ENCODE measurements at places on chromosomes 7 and 10. TPM values are rescaled to one million over a fixed set of nuclear protein-coding genes. Genes with fewer than 3 reads are reported as not detected.
A peak's percentile ranks its signal among the peaks of the same experiment; 100 is the strongest.

Gene CLRN3
- not detected for polyA plus RNA-seq

Gene SLC26A3
- polyA plus RNA-seq = 1.3 TPM

DNA sequence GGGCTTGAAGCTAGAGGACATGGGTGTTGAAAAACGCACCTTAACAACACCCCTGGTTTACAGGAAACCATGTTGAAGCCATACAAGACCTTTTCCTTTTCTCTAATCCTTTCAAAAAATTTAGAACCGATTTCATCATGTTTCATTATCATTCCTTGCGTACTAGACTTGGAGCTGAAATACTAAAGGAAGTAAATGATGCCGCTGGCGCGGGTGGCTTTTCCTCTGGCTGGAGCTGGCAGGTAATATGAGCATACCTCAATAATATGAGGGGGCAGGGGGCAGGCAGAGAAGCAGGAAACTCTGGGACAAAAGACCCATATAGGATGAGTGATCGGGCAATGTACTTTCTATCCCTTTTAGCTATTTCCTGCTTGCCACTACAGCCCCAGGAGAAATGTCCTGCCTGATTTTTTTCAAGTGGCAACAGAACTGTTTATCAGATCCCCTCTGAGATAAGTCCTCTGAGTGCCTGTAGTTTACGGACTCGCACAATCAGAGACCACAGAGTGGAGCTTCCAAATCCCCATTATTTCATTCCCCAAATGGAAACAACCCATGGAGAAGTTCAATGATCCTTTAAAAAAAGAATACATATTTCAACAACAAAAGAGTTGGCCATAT is 450.1 kb downstream of the KCNMA1 start:
- no peak for DNase-seq

Gene PHYHIPL
- 78.0 TPM for polyA plus RNA-seq

- no peak for DNase-seq
Observed at GRCh38 chr7:52635021-52635420, 400.4 kb upstream of the POM121L12 start.

- DNase-seq = peak; percentile 63
Observed at GRCh38 chr10:118568327-118568848, 27.1 kb downstream of the PRLHR start.

DNA sequence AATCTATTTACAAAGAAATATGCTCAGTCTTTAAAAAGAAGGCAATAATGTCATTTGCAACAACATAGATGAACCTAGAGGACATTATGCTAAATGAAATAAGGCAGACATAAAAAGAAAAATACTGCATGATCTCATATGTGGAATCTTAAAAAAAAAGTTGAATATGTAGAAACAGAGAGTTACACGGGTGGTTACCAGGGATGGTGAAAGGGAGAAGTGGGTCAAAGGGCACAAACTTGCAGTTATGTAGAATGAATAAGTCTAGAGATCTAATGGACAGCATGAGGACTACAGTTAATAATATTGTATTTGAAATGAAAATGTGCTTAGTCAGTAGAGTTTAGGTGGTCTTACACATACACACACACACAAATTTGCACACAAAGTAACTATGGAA is 88.2 kb upstream of the CCDC71L start:
- DNase-seq = no peak

DNA sequence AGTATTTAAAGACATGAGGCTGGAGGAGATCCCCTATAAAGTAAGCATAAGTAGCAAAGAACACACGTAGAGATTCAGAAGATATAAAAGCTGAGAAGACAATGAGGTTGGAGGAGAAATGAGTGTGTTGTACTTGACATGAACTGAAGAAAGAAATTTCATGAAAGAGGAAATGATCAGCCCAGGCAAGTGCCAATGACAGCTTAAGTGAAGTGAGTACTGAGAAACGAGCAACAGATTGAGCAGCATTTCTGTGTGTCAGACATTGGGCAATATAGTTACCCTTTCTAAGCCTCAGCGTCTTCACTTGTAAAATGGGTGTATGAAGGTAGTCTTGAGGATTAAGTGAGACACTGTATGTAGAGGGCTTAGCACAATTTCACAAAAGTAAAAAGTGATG is 4.8 kb upstream of the LIPA start:
- no peak for DNase-seq

GRCh38 chr7:40643664-40644063 is 508.9 kb downstream of the SUGCT start:
- no peak for DNase-seq

Gene CNPY1
- polyA plus RNA-seq = 0.25 TPM

Gene WNT8B
- polyA plus RNA-seq = 0.20 TPM

Gene IKZF1
- 4.2 TPM for polyA plus RNA-seq

- DNase-seq = peak; percentile 21
Observed at GRCh38 chr7:132771301-132771730, 195.0 kb upstream of the PLXNA4 start.

Gene AGAP9
- polyA plus RNA-seq = 26.0 TPM

DNA sequence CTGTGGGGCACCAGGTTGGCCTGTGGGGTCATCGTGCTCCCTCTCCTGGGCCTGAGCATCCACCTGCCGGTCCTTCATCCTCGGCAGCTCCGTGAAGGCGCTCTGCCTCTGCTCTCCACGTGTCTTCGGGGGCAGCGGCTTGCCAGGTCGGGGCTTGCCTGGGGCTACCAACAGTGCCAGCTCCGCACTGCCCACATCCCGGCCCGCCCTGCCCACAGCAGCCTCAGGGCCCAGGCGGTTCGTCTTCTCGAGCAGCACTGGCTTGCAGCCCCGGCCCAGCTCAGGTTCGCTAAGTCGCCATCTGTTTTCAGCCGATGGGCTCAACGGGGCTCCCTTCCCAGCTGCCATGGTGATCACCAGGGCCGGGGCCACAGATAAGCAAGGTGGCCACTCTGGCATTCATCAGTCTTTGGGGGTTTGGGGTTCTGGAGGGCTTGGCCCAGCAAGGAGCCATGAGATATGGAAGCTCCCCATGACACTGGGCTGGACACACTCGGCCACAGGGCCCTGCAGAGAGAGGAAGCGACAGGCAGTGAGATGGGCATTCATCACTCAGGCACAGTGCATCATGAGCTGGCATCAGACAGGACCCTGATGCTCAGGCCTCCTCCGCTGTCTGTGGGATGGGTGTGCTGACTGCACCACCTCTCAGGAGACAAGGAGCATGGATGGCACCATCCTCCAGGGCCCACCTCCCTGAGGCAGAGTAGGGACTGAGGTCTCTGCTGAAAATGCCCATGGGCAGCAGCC is 15.5 kb downstream of the ZNF488 start:
- DNase-seq = peak; percentile 10

DNA sequence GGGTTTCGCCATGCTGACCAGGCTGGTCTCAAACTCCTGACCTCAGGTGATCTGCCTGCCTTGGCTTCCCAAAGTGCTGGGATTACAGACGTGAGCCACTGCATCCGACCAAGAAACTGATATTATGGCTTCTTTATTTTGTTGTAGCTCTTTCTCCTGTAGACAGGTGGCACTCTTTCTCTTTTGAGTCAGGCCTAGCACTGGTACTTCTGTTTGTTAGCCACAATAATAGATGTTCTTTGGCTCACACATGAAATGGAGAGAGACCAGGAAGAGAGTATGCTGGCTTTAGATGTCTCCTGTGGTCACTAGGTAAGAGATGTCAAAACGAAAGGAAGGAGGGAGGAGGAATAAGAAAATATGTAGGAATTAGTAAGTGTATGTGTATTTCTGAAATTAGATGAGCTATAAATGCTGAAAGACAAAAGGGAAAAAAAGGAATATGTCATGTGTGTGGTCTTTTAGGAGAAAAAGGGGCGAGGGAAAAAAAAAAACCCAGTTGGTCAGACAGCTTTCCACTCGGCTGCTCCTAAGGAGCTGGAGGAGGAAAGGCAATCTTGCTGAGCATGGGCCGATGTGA is 78.7 kb downstream of the CLEC2L start:
- no peak for DNase-seq

Gene GNGT1
- polyA plus RNA-seq = not detected

DNA sequence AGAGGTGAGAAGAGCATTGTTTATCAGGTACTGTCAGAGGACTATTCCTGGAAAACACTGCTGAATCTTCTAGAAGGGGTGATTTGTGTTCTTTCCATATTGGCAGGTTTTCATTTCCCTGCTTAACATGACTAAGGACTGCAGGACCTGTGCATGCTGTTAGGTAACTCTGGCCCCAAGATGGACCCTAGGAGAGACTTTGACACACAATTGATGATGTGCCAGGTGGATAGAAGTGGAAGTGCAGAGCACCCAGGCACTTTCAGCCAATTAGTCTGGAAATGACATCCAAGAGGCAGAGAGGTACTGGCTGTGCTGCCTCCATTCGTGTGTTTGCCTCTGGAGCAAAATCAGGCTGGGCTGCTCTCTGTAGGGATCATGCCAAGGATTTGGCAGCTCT is 496.3 kb upstream of the GALNT17 start:
- DNase-seq = no peak

Gene SFRP5
- polyA plus RNA-seq = 1.2 TPM

Gene NME8
- 25.3 TPM for polyA plus RNA-seq

DNA sequence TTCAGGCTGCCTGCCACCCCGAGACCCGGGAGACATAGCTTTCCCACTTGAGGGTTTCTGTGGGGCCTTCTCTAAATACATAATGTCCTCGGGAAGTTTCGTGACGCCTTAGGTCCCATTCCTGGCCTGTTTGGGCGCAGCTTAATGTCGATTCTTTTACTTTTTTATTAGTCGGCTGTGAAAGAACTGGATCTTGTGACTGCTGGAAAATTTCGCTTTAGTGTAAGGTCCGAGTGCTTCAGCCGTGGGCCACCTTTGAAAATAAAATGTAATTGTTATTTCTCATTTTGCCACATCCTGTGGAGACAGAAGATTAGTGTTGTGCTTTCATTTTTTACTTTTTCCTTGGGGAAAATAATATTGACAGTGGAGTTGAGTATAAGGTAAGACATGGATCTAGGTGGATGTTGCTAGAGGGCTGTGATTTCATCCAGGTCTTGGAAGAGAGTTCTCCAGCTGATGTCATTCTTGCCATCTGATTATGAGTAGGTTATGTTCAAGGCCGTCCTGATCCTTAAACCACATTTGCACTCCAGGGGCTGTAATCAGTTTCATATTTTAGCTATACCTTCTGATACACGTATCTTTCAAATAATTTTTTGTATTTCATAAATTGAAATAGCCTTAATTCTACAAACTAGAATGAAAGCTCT is 830 bp downstream of the RAB18 start:
- DNase-seq = no peak

DNA sequence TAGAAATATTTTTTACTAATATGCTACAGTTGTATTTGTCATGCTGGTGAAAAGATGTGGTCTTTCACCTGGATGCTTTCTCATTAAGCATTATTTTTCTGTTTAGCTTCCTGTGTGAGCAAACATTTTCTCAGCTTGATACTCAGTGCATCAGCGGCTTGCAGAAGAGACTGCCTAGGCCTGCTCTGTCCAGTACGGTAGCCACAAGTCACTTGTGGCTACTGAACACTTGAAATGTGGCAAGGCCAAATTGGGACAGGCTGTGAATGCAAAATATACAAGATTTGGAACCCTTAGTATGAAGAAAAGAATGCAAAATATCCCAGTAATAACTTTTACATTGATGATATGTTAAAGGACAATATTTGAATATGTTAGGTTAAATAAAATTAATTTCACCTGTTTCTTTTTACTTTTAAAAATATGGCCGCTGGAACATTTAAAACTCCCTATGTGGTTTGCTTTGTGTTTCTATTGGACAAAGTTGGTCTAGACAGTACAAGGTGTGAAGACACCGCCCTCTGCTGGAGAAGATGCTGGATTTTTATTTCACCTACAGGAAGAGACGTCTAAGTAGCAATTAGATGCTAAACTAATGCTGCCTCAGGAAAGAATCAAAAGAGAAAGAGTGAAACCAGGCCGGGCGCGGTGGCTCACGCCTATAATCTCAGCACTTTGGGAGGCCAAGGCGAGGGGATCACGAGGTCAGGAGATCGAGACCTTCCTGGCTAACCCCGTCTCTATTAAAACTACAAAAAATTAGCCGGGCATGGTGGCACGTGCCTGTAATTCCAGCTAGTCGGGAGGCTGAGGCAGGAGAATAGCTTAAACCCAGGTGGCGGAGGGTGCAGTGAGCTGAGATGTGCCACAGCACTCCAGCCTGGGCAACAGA is 5.3 kb downstream of the SRGN start:
- DNase-seq = peak; percentile 94

DNA sequence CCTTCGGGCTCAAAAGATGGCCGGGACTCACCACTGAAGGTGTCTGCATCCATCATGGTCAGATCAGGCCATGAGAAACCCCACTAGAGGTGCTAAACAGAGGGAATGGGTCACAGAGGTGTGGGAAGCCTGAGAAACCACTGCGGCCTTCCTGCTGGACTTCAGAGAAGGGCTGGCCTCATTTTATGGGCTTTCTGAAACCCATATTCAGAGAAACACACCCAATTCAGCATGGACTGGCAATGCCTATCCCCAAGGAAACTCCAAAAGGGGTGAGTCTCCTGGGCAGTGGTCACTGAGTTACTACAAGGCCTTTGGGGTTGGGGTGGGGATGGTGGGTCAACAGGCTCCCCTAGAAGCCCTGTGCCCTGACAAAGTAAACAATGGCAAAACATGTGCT is 58.0 kb downstream of the DLG5 start:
- DNase-seq = no peak

DNA sequence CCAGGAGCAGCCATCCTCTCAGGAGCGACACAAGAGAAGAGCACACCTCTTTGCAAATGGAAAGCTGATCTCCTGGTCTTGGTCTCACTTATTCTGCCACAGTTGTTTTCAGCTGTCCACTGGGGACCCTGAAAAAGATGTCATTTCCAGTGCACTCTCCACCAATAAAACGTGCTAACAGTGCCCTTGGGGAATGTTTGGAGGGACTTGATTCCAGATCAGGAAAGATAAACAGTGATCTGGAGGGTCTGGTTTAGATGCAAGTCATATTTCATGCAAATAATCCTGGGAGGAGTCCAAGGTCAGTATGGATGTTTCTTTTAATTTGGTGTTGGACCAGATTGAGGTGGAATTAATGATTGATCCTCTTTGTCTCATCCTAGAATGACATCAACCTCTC is 185.0 kb downstream of the CREB5 start:
- no peak for DNase-seq

DNA sequence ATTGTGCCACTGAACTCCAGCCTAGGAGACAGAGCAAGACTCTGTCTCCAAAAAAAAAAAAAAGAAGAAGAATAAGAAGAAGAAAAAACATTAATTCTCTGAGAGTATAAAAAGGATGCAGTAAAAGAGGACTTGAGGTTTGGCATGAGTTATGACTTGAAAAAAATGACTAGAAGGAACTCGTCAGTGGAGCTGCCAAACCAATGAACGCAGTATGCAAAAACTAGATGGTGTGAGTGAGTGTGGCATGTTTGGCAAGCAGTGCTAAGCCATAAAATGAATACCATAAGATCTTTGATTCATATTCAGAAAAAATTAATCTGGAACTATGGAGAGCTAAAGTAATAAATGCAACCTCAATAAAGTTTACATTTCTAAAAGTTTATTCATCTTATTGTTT is 68.6 kb upstream of the MEOX2 start:
- DNase-seq = no peak

DNA sequence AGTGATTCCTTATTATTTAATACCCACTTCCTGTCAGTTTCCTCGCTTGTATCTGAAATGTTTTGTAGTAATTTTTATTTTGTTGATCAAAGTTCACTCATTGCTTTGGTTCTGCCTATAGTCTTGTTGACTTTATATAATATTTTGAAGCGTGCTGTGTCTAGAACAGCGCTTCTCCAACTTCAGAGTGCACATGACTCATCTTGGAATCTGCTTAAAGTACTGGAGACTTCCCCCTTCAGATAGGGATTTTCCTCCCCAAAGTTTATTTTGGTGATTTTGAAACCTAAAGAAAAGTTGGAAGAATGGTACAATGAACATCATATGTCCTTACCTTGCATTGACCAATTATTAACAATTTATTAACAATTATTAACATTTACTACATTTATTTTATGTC is 5.8 kb downstream of the COMTD1 start:
- DNase-seq = no peak

GRCh38 chr7:147982307-147982706 is 608.3 kb upstream of the C7orf33 start:
- peak; percentile 38 for DNase-seq

All from testis (tissue), 5 donors.